ENCODE measurements at places on chromosomes 7 and 10.

DNA sequence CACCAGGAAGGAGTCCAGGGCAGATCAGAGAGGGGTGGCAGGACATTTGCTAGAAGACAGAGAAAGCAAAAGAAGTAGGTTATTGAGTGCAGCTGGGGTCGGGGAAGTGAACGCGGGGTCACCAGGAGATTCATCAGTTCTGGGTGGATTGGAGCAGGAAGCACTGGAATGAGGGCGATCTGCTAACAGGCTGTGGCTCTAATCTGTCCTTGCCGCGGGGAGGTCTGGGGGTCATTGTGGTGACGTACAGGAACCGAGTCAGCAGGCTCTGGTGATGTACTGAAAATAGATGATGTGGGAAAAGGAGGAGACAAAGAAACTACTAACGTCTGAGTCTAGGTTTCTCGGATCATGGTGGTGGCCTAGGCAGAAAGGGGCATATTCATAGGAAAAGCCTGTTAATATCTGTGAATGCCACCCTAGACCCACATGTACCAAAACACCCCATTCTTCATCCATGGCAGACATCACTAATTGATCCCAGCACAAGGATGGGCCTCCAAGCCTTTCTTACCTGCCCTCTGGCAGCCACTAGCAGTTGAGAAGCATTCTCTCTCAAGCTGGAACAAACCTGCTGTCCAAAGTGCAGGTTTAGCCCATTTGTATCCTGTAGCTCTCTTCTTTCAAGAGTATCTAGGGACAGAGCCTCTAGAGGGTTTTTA lies 134.5 kb downstream of the C10orf105 start:
- DNase-seq: no peak

- DNase-seq: no peak
These were observed 17.8 kb downstream of the VWC2 start for GRCh38 chr7:49791088-49791741.

DNA sequence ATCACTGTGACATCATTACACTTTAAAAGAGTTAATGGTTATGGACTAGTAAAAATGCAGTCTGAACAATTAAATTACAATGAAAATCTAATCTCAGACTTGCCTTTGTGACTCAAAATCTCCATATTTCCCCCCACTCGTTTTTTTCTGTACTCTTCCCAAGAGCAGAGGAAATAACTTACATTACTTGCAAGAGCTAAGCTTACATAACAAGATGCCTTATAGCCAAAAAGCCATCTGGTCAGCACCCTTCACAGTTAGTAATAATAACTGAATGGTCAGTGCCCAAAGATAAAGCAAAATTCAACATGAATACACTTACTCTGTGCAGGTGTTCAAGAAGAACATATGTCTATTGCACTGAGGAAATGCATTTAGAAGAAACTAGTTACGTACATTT lies 1381.5 kb upstream of the CELF2 start:
- no peak for DNase-seq

- DNase-seq: no peak
These were observed 84.1 kb downstream of the TAF3 start for GRCh38 chr10:7902413-7902812.

- no peak for DNase-seq
These were observed 37.7 kb downstream of the TRIL start for GRCh38 chr7:28920424-28920823.

DNA sequence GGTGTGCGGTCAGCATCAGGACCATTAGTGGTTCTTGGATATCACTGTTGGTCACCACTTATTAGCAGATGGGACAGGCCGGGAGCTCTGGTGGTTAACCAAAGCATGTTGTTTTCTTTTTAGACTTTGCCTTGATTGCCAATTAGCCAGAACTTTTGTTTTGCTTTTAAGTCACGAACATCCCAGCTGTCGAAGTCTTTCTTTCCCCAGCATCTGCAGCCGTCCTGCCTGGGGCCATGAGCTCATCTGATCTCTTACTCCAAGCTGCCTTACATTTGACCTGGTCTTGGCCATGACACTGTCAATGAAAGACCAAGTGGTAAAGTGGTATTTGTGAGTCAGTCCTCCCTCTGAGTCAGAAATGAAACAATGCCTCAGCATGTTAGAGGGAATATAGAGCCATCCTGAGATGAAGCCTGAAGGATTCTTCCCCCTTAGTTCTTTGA lies 53.9 kb upstream of the CREB5 start:
- DNase-seq: no peak

- no peak for DNase-seq
These were observed 111.9 kb downstream of the SVIL start for GRCh38 chr10:29522918-29523317.

- DNase-seq: no peak
These were observed 25.5 kb downstream of the SHOC2 start for GRCh38 chr10:110944792-110945396.

- DNase-seq: no peak
These were observed 28.6 kb downstream of the SMKR1 start for GRCh38 chr7:129530795-129531391.

GRCh38 chr10:5546891-5547680 lies 22.3 kb downstream of the CALML3 start:
- no peak for DNase-seq

DNA sequence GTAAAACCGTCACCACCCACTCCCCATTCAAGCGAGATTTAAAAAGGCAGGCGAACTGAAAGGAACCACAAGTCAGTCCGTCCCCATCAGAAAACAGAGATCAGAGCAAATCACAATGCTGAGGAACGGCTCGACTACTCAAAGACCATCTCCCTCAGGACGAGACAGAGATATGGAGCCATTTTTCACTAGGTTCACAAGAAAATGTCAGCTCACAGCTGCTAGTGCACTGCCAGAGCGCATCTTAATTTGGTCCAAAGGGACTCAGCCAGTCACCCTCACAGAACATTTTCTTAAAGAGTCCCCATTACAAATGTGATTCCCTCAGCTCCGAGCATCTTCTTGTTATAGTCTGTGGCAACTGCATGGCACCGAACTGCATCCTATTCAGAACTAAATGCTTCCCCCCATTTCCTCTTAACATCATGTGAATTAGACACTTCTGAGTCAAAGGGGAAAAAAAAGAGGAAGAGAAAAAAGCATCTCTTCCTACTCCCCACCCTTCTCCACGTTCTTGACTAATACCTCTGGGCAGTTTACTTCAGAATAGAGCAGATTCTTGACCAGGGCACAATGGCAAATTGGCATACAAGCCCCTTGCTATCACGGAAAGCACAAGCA lies 683.9 kb downstream of the MAGI2 start:
- DNase-seq: no peak

DNA sequence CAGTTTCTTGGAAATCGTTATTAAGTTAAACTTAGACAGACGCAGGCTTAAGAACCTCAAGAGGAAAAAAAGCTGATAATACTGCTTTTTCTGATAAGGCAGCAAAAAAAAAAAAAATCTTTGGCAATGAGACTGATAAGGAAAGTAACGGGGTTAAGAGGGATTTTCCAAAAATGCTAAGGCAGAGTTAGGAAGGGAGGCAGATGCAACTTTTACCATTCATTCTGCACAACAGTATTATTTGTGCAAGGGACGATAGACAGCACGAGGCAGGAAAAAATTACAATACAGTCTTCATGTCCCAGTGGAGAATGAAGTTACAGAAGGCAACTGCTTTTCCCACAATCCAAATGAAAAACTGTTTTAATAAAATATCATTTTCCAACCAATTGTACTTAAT lies 194.0 kb downstream of the DOCK4 start:
- DNase-seq: no peak

GRCh38 chr10:59362959-59363381 lies 621 bp upstream of the FAM13C start:
- DNase-seq: peak; percentile 52

DNA sequence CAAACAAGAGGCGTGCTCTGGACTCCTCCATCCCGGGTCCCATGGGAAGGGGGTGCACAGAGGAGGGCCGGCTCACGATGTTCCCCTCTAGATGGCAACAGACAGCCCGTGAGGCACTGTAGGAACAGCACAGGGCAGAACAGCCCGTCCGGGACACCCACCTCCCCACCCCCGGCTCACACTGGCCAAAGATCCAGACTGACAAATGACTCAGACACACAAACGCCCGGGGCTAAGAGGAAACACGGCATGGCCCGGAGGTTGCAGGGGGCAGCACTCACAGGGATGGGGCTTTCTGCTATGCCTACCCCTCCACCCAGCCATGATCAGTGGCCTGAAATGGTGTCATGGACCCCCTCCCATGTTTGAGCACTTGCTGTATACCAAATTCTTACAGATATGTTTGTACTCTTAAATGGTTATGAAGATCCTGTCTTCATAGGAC lies 4.9 kb upstream of the ELN start:
- DNase-seq: no peak

DNA sequence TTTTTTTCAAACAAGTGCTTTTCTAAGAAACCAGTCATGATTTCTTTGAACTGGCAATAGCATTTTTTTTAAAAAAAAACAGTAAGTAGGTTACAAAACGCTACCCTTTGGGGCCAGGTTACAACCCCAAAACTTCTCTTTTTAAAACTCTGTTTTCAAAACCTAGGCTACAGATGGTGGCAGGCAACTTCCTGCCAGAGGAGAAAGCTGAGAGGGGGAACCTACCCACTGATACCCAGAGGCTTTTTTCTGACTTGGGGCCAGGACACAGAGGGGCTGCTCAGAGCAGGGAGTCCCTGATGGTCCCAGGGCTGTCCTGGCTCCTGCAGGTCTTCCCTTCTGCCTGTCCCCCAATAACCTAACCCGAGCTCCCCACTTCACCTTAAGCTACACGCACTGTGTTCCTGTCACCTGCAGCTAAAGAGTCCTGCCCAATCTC lies 6.9 kb downstream of the STN1 start:
- no peak for DNase-seq

DNA sequence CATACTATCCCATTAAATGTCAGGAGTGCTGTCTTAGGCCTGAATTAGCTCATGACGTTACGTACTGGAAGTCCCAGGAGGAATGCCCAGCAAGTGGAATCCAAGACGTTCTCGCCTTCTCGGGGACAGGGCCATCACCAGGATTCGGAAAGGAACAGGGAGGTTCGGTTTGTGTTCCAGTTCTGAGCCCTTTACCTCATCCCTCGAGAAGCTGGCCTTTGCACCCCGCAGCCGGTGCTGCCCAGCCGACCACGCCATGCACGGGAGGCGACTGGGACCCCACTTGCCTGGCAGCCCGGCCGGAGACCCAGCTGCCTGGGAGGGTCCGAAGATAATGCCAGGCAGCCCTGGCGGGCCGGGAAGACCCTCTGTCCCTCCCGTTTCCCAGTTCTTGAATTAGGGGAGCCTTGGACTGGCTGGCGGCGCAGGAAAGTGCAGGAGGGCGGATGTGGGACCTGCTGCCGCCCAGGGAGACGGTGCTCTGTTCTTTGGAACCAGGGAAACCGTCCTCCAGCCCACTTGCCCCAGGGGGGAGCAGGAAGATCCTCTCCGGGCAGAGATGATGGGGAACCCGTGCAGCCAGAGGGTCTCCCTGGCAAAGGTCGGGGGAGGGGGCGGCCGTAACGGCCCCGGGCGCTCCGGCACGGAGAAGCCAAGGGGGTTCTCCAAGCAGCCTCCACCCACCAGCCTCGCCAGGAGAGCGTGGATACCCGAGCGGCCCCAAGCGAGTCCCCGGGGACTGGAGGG lies 671 bp upstream of the CHST3 start:
- DNase-seq: no peak

- no peak for DNase-seq
These were observed 154.1 kb downstream of the PIP4K2A start for GRCh38 chr10:22560096-22560912.

GRCh38 chr7:156895024-156895780 lies 2.2 kb upstream of the LMBR1 start:
- DNase-seq: no peak

Data from NCI-H510A (cell line).